Fibroblast of lung (primary cell): ENCODE measurements at places on chromosomes 6 and 20. TPM values are rescaled to one million over a fixed set of nuclear protein-coding genes. Genes with fewer than 3 reads are reported as not detected.
A peak's percentile ranks its signal among the peaks of the same experiment; 100 is the strongest.

Gene PLN
- total RNA-seq = 1.0 and 2.0 TPM in 2 replicates

Gene OPRL1
- total RNA-seq = 2.6 and 4.1 TPM in 2 replicates

DNA sequence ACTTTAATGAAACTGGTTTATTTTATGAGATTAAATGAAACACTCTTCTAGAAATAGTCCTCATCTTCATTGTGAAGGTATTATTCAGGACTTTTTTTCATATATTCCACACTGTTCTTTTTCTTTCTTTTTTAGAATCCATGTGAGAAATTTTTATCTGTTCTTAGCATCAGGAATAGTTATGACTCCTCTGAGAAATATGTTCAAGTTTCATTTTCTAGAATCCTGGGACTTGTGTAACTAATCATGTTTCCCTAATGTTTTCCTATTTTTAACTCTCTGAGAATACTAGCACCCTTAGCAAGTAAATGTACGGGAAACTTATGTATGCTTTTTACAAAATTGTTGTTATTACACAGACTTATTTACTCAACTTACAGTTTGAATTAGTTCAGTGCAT lies 407.8 kb downstream of the CBLN4 start:
- H3K4me1 ChIP-seq = no peaks in the 10 kb centered on the region
- H3K27ac ChIP-seq = no peak overlapping the region
- no peak overlapping the region for H3K4me3 ChIP-seq
- H3K36me3 ChIP-seq = no peaks in the 10 kb centered on the region

- H3K4me3 ChIP-seq = no peak overlapping the region
Observed at GRCh38 chr6:155069543-155069942, 74.4 kb downstream of the TIAM2 start.

DNA sequence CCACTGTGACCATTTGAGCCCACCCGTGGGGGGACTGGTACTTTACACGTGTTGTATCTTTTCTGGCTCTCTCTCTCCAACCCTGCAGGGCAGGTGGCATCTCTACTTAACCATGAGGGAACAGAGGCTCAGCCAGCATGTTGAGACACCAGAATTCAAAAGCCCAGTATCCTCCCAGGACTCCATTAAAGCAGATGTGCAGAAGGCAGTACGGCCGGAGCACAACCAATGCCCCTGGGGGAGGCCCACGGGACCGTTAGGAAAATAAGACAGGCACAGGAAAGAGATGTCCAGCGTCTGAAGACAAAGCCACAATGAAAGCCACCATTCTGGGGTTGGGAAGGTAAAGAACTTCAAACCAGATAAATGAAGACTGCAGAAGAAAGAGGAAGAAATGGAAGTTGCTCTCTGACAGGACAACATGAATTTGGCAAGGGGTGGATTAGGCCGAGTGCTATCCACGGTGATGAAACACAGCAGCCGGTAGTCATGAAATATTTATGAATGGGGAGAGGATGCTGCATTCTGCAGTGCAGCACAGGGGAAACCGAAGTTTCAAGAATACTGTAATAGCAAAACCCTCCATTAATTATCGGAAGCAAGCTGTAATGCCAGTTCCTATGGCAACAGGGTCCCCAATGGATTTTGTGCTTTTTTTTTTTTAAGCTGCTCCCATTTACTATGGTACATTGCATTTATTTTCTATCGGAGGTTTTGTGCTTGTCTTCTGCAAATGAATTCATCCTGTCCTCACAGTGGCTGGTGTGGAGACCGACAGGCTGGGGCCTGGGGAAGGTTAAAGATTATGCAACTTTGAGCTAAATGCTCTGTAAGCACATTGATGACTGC lies 179.4 kb downstream of the NRN1 start:
- no peaks in the 10 kb centered on the region for H3K36me3 ChIP-seq
- no peaks in the 10 kb centered on the region for H3K27me3 ChIP-seq
- no peak for DNase-seq
- no peak overlapping the region for H3K4me3 ChIP-seq
- no peaks in the 10 kb centered on the region for H3K4me1 ChIP-seq

- peak; percentile 5 for DNase-seq
- H3K36me3 ChIP-seq = no peaks in the 10 kb centered on the region
- no peaks in the 10 kb centered on the region for H3K27me3 ChIP-seq
- H3K4me3 ChIP-seq = no peak overlapping the region
- no peak overlapping the region for H3K27ac ChIP-seq
Observed at GRCh38 chr6:28865401-28866204, 58.2 kb downstream of the TRIM27 start.

- H3K36me3 ChIP-seq = no peaks in the 10 kb centered on the region
- H3K4me1 ChIP-seq = no peaks in the 10 kb centered on the region
- H3K4me3 ChIP-seq = no peak overlapping the region
- no peaks in the 10 kb centered on the region for H3K27me3 ChIP-seq
- no peak overlapping the region for H3K27ac ChIP-seq
Observed at GRCh38 chr6:130076512-130076911, 58.1 kb downstream of the L3MBTL3 start.

DNA sequence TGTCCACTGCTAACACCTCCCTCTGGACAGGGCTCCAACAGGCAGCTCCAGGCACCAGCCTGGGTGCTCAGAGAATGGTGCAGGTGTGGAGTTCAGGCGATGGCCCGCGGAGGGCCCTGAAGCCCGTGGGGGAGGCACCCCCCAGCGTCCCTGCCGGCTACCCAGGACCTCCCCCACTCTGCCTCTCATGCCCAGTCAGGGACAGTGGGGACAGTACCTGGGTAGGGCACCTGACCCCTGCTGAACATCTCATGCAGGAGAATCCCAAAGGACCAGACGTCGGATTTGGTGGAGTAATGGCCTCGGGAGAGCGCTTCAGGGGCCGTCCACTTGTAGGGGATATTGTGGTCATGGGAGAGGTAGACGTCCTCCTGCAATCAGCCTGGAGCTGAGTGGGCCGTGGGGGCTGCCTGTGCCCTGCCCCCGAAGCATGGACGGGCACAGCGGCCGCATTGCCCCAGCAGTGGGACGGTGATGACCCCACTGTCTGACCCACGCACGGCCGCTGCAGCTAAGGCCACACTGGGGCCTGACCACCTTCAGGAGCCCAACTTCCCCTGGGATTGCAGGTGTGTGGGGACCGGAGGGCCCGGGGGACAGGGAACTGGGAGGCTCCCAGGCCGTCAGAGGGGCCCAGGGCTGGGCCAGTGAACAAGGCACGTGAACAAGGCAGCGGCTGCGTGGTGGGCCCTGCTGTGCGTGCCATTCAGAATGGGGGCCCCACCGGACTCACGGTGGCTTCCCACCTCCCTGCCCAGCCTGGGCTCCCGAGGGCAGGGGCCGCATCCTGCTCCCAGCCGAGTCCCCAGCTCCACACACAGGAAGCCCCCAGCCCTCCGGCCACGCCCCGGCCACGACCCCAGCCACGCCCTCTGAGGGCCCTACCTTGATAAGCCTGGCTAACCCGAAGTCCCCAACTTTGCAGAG lies 7.1 kb downstream of the PTK6 start:
- no peak for DNase-seq
- H3K36me3 ChIP-seq = no peaks in the 10 kb centered on the region
- peaks cover 7% of the 10 kb centered on the region for H3K27me3 ChIP-seq
- no peak overlapping the region for H3K4me3 ChIP-seq
- H3K27ac ChIP-seq = no peak overlapping the region

GRCh38 chr6:138290423-138290962 lies 72.2 kb upstream of the PBOV1 start:
- no peaks in the 10 kb centered on the region for H3K36me3 ChIP-seq
- DNase-seq = no peak
- no peak overlapping the region for H3K4me3 ChIP-seq
- H3K4me1 ChIP-seq = no peaks in the 10 kb centered on the region

- no peak for DNase-seq
- no peaks in the 10 kb centered on the region for H3K27me3 ChIP-seq
- peaks cover 4% of the 10 kb centered on the region for H3K4me1 ChIP-seq
- no peak overlapping the region for H3K27ac ChIP-seq
Observed at GRCh38 chr6:113524826-113525225, 332.3 kb upstream of the MARCKS start.

GRCh38 chr20:13012886-13013285 lies 4.1 kb downstream of the SPTLC3 start:
- no peak overlapping the region for H3K27ac ChIP-seq
- H3K27me3 ChIP-seq = no peaks in the 10 kb centered on the region
- DNase-seq = no peak
- peaks cover 3% of the 10 kb centered on the region for H3K4me1 ChIP-seq
- H3K36me3 ChIP-seq = no peaks in the 10 kb centered on the region

DNA sequence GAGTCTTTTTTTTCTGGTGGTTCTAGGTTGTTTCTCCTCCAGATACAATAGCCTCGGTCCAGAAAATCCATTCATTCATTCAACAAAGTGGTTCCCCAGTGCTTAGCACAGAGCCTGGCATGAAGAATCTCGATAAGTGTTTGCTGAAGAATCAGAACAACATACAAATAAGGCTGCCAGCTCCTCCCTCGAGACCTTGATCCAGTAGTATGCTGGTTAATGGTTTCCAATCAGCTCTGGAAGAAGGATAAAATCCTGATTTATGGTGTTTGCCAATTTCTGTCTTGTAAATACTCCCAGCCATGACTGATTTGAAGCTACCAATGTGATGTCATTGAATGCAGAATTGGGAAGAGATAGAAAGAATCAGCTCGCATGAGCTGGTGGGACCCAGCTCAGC lies 3.3 kb downstream of the HSPA12B start:
- no peak for DNase-seq
- H3K4me1 ChIP-seq = no peaks in the 10 kb centered on the region
- H3K4me3 ChIP-seq = no peak overlapping the region
- no peaks in the 10 kb centered on the region for H3K36me3 ChIP-seq
- peaks cover 12% of the 10 kb centered on the region for H3K27me3 ChIP-seq
- no peak overlapping the region for H3K27ac ChIP-seq

- H3K27ac ChIP-seq = no peak overlapping the region
- H3K36me3 ChIP-seq = no peaks in the 10 kb centered on the region
- no peak overlapping the region for H3K4me3 ChIP-seq
- no peaks in the 10 kb centered on the region for H3K27me3 ChIP-seq
- DNase-seq = no peak
Observed at GRCh38 chr6:53645859-53646258, 19.7 kb downstream of the KLHL31 start.

- no peak overlapping the region for H3K4me3 ChIP-seq
- no peaks in the 10 kb centered on the region for H3K4me1 ChIP-seq
- no peaks in the 10 kb centered on the region for H3K36me3 ChIP-seq
- H3K27me3 ChIP-seq = no peaks in the 10 kb centered on the region
- DNase-seq = peak; percentile 80
Observed at GRCh38 chr6:161242779-161243693, 30.8 kb downstream of the AGPAT4 start.

GRCh38 chr6:40077315-40077714 lies 143.1 kb upstream of the MOCS1 start:
- H3K36me3 ChIP-seq = no peaks in the 10 kb centered on the region
- no peak for DNase-seq
- H3K27ac ChIP-seq = no peak overlapping the region
- H3K4me1 ChIP-seq = no peaks in the 10 kb centered on the region
- no peaks in the 10 kb centered on the region for H3K27me3 ChIP-seq

GRCh38 chr6:106250953-106251352 lies 74.6 kb downstream of the ATG5 start:
- no peak for DNase-seq
- H3K27me3 ChIP-seq = no peaks in the 10 kb centered on the region
- no peaks in the 10 kb centered on the region for H3K36me3 ChIP-seq

GRCh38 chr20:44228465-44229258 lies 18.1 kb upstream of the OSER1 start:
- H3K4me3 ChIP-seq = no peak overlapping the region
- H3K36me3 ChIP-seq = no peaks in the 10 kb centered on the region
- no peak overlapping the region for H3K27ac ChIP-seq
- H3K4me1 ChIP-seq = no peaks in the 10 kb centered on the region

- no peak overlapping the region for H3K27ac ChIP-seq
- no peak overlapping the region for H3K4me3 ChIP-seq
- no peaks in the 10 kb centered on the region for H3K36me3 ChIP-seq
- H3K27me3 ChIP-seq = no peaks in the 10 kb centered on the region
Observed at GRCh38 chr6:88870717-88871330, 92.6 kb downstream of the RNGTT start.

DNA sequence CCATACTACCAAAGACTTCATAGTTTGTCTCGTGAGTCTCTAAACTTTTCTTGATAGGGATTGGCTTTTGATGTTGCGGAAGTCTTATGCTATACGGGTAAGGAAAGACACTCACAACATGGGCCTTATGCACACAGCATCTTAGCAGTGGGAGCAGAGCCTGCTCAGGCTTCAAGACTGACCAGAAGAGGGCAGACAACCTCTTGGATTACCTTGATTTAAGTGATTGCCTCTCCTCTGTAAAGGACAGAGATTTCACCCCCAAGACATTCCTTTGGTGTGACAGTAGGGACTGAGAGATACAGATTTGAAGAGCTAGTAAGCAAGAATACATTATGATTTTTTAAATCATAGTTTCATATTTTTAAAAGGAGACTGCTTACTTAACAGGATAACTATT lies 71.0 kb upstream of the SAMD3 start:
- H3K27ac ChIP-seq = no peak overlapping the region
- no peaks in the 10 kb centered on the region for H3K4me1 ChIP-seq
- peak; percentile 74 for DNase-seq
- H3K36me3 ChIP-seq = no peaks in the 10 kb centered on the region
- H3K27me3 ChIP-seq = no peaks in the 10 kb centered on the region

DNA sequence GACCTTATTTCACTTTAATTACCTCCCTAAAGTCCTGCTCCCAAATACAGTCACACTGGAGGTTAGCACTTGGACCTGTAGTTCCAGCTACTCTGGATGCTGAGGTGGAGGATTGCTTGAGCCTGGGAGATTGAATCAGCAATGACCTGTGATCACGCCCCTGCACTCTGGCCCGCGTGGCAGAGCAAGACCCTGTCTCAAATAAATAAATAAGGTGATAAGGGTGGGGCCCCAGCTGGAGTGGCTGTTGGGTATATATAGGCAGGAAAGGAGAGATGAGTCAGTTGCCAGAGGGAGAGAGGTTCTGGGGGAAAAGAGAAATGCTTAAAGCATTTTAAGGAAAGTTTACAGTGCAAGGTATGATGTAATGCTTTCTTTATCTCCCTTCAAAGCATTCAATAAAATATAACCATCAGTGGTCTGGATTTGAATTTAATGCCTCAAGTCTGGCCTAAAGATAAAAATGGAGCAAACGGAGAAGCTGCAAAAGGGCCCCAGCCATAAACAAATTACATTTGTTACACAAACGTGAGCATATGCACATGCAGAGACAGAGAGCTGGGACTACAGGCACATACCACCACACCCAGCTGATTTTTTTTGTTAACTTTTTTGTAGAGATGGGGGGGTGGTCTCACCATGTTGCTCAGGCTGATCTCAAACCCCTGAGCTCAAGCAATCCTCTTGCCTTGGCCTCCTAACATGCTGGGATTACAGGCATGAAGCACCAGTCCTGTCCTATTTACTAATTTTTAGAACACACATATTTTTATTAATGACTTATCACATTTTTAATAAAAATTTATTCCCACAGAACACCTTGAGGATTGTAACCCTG lies 6.1 kb upstream of the PM20D2 start:
- H3K27me3 ChIP-seq = no peaks in the 10 kb centered on the region
- H3K4me3 ChIP-seq = no peak overlapping the region
- peak; percentile 47 for DNase-seq
- H3K4me1 ChIP-seq = no peaks in the 10 kb centered on the region

- H3K27me3 ChIP-seq = no peaks in the 10 kb centered on the region
- no peaks in the 10 kb centered on the region for H3K4me1 ChIP-seq
- H3K36me3 ChIP-seq = peaks cover 35% of the 10 kb centered on the region
- no peak overlapping the region for H3K4me3 ChIP-seq
- DNase-seq = no peak
Observed at GRCh38 chr6:31645325-31645724, 7.1 kb downstream of the BAG6 start.
